Stimulated activated CD4-positive, alpha-beta T cell treated with anti-CD3 and anti-CD28 coated beads, Interleukin-1b, Interleukin-23, amount 100 ng/mL, for 1 hour (primary cell): ENCODE measurements at places on chromosomes 2 and 18.
A peak's percentile ranks its signal among the peaks of the same experiment; 100 is the strongest.

- DNase-seq: no peak
These were observed 43.3 kb downstream of the PXDN start for GRCh38 chr2:1701020-1701419.

DNA sequence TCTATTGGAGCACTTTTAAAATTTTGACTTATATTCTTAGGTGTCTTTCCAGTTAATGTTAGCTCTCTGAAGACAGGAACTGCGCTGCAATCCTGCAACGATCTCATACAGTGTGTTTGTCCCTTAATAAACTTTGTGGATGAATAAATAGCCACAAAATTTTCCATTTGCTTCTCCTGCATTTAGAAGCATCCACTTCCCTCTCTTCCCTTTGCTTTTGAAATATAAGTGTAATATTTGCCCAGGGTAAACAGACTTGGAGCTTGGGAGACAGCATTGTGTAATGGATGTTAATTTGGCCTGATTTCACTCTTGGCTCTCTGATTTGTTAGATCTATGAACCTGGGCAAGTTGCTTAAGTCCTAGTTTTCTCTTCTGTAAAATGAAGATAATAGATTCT, 58.2 kb upstream of the CD28 start:
- DNase-seq: no peak

DNA sequence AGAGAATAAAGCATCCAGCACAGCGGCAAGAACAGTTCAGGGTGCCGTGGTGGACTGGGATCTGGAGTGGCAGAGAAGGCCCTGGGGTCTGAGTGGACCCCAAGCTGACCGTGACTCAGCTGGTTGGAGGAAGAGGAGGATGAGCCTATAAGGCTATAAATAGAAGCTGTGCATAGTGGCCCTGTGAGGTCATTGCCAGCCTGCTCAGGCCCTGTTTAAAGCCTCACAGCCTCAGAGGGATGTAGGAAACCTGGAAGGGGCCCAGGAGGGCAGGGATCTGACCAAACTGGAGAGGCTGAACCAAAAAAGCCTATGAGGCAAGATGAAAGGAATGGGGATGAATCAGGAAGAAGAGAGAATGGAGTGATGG, 11.3 kb upstream of the DES start:
- DNase-seq: no peak

DNA sequence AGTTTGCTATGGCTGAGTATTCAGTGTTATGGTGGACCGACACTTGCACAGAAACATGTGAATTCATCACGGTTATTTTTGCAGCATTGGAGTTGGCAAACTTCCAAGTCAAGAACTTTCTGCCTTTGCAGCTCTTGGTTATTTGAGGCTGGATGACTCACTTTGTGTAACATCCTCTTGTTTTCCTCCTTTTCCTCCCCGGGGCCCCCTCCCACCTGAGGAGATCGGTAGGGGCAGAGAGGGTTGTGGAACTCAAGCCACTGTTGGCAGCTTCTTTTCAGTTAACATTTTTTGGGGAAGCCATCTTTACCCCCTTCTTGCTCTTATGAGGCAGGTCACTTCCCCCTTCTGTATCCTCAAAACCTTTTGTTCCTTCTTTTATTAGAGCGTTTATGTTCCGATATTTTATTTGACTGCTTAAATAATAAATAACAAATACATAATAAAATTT, 48.6 kb downstream of the DDX1 start:
- DNase-seq: no peak

- DNase-seq: no peak
These were observed 124.3 kb upstream of the DNAJC10 start for GRCh38 chr2:182591774-182592173.

- no peak for DNase-seq
These were observed 81.2 kb downstream of the GATA6 start for GRCh38 chr18:22250591-22250996.

DNA sequence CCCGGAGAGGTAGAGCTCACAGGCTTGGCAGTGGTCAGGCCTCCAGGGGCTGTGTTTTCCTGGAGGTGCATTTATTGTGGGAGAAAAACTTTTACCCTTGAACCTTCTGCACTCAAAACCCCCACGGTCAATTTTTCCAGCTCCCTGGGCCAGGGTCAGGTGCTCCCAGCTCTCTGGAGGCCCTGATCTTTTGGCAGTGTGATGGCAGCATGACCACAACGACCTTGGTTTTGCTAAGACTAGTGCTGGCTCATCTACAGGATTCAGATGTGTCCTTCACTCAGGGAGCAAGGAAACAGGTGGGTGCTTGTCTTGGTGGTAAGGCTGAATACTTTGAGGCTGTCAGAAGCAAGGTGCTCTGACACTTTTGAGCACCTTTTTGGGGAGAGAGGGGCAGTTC, 92.3 kb downstream of the CCDC93 start:
- no peak for DNase-seq

DNA sequence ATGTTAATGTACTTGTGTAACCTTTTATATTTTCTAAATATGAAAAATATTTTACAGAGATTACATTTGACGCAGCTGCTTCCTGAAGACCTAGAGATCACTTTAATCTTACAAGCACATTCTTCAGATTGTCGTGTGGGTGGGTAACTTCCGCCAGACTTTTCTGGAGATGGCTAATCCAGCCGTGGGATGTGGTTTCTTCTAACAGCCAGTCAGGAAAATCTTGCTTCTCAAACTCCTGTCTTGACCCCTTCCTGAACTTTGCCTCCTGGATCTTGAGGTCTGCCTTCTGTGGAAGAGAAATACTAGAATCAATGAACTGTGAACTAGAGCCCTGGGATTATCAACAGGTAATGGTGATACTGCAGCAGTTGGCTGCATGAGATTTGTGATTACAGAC, 401.6 kb upstream of the TNP1 start:
- no peak for DNase-seq

- DNase-seq: no peak
These were observed 825.9 kb upstream of the POU3F3 start for GRCh38 chr2:104028061-104028460.

- DNase-seq: no peak
These were observed 25.6 kb downstream of the ARHGAP28 start for GRCh38 chr18:6755107-6755506.

DNA sequence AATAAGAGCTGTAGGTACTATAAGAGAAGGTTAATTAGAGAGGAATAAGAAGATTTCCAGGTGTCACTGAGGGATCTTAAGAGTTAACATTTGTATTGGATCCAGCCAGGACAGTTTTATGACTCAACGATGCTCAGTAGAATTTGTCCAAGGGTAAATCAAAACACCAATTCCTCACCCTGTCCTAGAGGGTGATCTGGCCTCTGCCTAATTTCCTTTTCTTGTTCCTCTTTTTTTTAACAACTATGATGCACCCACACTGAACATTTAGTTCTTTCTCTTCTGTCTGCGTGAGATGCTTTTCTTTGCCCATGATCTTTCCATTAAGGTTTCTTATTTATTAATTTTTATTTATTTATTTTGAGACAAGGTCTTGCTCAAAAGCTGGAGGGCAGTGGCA, 92.0 kb downstream of the PMS1 start:
- no peak for DNase-seq

DNA sequence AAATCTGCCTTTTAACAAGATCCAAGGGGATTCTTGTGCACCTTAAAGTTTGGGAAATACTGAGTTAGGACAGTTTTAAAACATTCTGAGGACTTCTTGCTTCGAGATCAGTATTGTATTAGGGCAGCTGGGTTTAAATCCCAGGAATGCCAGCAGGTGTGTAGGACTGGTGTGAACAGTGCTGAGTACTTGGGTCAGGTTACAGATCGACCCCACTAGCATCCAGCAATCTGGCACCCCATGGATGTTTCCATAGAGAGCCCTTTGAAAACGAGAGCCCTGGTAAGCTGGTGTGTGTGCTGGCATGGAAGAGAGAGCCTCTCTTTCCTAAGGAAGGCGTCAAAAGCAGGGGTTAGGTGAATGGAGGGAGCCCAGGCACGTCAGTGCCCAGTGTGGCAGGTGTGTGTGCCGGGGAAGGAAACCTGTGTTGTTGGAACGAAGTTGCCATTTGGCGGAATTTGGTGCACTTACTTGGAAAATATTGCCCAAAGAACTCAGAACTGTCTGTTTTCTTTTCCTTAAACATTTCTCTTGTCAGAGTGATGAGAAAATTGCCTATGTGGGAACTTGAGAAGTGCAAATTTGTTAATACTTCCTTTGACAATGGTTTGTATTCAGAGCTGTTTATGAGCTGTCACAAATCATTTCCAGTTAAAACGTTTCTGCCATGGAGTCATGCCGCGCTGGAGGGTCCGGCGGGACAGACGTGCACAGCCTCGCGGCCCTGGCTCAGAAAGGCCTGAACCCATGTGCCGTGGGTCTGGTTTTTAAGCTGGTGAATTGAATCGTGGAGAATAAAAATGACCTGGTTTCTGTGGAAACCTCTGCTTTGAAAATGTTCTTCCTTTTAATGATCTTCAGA, 38.1 kb downstream of the LDLRAD4 start:
- DNase-seq: no peak

DNA sequence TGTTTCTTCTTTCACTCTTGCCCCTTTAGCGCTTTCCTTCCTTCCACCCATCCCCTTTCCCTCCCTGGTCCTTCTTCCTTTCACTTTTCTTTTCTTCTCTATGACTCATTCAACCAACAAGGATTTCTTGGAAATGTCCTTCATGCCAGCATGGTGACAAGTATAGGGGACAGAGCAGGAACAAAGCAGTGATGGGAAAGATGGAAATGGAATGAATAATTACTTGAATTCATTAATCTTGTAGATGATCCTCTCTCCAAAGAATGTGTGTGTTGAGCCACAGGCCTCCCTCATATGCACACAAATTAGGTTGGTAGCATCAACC, 1.5 kb downstream of the VAMP5 start:
- no peak for DNase-seq

- no peak for DNase-seq
These were observed 10.7 kb upstream of the RNU4ATAC start for GRCh38 chr2:121519732-121520640.

- no peak for DNase-seq
These were observed 359.6 kb upstream of the MC4R start for GRCh38 chr18:60732143-60732542.

GRCh38 chr18:3261373-3262233, at the start of gene MYL12B:
Gene MYL12B, plus strand, starts transcription at chr18:3262133. Its CDS starts 10,766 bp downstream, at chr18:3272899.
- peak; percentile 40 for DNase-seq

- DNase-seq: no peak
These were observed 156.1 kb downstream of the DYSF start for GRCh38 chr2:71609441-71609840.

GRCh38 chr2:239603411-239604356, 202.9 kb upstream of the HDAC4 start:
- DNase-seq: no peak

DNA sequence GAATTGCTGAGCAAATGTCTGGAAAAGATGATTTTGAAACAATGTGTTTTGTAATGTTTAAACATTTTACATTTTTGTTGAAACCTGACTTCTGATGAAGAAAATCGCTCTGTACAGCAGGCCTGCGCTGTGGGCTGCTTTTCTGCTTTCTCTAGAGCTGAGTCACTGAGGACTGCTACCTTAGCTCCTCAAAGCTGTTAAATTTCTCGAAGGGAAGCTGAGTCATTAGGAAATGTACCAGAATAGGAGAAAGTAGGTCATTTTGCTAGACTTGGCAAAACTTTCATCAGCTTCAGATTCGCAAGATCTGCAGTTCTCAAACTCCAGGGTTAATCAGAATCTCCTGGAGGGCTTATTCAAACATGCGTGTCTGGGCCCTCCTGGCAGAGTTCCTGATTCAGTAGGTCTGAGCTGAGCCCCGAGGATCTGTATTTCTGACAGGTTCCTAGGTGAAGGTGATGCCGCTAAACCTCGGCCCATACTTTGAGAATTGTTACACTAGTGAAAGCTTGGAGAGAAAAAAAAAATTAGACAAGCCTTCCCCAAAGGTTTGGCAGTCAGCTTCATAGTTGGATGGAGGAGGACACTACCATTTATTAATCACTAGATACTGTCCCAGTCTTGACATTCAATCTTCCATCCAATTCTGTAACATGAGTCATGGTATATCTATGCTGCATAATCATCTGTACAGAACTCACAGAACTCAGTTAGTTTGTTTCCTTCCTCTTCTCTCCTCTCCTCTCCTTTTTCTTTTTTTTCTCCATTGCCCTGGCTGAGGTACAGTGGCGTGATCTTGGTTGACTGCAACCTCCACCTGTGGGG, 297.6 kb downstream of the PARD3B start:
- no peak for DNase-seq

- no peak for DNase-seq
These were observed 84.0 kb downstream of the USP40 start for GRCh38 chr2:233482616-233483015.

DNA sequence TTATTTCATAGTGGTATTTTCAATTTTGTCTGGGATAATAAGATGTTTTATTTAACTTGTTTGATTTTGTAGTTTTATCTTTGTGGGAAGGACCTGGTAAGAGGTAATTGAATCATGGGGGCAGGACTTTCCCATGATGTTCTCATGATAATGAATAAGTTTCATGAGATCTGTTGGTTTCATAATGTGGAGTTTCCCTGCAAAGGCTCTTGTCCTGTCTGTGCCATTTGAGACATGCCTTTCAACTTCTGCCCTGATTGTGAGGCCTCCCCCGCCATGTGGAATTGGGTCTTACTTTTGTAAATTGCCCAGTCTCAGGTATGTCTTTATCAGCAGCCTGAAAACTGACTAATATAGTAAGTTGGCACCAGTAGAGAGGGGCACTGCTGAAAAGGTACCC, 77.8 kb upstream of the ARHGAP15 start:
- DNase-seq: no peak

- DNase-seq: no peak
These were observed 74.5 kb downstream of the SPRED2 start for GRCh38 chr2:65357959-65358294.

DNA sequence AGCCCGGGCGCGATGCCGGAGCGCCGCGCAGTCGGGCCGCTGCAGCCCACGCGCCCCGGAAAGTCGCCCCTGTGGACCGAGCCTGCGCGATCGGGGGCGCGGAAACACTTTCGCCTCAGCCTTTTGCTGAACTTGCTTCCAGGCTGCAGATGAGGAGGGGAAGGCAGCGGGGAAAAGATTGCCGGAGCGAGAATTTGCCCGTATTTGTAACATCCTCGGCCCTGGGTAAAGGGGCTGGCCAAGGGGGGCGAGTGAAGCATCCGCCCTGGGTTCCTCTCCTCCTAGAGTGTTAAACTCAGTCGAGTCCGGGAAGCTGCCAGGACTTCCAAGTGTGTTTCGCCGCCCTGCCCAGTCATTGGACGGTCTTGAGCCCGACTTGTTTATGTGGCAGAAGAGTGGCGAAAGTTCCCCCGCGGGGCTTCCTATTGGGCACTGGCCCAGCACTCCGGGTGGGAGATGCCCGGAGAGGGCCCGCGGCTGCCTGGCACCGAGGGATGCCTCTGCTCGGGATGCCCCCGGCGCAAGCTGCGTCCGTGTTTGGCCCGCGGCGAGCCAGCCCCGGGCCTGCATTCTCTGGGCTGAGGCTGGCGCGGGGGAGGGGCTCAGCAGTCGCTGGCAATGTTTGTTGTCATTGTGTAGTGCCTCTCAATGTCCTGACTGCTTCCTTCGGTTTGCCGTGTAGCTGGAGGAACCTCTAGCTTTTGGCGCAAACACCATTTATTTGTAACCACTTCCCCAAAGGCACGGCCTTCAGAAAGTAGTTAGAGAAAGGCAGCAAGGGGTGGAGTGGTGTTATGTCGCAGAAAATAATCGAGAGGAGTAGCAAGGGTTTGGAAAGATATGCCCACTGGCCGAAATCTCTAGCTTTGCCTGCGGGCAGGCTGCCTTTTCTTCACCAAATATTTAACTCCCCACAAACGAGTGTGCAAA, 1.1 kb downstream of the CYBRD1 start:
- no peak for DNase-seq
